ENCODE measurements at places on chromosomes 5 and 9.
A peak's percentile ranks its signal among the peaks of the same experiment; 100 is the strongest.

DNA sequence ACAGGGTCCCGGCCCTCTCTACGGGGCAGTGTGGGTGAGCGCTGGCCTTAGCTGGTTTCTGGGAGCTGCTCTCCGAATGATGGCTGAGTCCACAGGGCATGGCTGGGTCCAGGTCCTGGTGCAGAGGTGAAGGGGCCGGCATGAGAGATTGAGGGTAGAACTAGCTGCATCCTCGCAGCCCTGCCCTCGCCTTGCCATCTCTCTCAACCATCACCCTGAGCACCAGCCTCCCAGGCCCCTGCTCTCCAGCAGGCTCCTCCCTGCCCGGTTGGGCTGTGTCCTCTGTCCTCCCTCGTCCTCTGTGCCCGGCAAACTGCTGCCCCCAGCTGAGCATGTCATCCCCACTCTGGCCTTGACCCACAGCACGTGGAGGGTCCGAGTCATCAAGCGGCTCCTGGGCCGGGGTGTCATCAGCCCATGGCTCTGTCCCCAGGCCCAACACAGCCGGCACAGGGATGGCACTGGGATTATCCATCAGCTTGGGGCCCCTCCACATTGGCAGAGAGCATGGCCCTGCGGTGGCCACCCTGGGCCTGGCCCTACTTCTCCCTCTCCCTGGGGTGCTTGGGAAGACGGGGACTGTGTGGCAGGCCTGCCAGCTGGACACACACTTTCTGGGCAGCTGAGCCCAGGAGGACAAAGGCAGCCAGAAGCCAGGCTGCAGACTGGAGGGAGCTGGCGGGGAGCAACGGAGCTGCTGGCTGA lies 8.4 kb downstream of the FLT4 start:
- DNase-seq: no peak

GRCh38 chr5:167402671-167403070 lies 888.8 kb upstream of the WWC1 start:
- no peak for DNase-seq

DNA sequence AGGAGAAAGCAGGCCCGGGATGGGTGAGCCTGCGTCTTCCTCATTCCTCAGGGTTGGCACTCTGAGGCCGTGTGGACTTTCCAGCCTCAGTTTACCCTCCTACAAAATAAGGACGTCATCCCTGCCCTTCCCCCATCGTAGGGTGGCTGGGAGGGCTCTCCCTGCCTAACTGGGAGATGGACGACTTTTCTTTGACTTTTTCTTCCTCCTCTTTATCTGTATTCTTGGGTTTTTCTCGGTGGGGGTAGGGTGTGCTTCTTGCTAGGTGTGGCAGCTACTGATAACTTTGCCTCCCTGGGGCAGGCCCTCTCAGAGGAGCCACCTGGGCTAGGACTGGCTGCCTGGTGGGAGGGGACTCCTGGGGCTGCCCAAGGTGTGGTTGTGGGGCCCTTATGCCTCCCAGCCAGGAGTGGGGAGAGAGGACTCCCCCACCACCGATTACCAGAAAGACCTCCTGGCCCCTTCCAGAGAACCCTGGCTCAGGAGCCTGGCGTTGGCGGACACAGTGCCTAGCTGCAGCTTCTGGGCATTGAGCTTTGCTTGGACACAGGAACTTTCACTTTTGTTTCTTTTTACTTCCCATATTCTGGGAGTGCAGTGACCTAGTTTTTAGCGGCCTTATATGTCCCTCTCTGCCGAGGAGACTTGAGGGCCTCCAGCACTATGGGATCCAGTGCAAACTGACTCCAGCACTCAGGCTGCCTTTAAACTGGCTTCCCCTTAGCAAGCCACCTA lies 6.1 kb downstream of the GLIPR2 start:
- DNase-seq: no peak

GRCh38 chr5:175463641-175464040 lies 14.7 kb upstream of the SFXN1 start:
- DNase-seq: no peak

GRCh38 chr5:32845171-32845570 lies 134.1 kb downstream of the NPR3 start:
- no peak for DNase-seq

DNA sequence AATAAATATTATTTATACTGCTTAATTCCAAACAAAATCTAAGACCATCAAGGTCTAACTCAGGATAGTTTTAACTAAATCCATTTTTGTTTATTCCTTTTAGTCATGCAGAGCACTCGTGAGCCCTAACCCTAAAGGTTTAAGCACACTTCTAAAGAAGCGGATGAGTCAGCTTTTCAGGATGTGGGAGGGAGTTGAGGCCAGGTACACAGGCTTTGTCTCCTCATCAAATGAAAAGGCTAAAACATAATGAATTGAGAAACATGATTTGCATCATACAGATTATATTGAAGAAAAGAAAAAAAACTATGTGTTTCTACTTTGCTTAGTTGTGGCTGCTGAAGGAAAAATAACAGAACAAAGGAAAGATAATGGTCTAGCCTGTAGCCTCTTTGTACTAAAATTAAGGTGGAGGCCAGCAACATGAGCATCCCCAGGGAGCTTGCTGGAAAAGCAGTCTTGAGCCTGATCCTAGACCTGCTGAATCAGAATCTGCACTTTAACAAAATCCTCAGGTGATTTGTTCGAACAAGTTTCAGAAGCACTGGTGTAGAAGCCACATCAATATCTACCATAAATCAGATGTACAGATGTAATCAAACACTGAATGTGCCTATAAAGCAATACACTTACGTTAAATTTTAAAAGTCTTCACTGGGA lies 21.1 kb upstream of the ISCA1 start:
- peak; percentile 32 for DNase-seq

DNA sequence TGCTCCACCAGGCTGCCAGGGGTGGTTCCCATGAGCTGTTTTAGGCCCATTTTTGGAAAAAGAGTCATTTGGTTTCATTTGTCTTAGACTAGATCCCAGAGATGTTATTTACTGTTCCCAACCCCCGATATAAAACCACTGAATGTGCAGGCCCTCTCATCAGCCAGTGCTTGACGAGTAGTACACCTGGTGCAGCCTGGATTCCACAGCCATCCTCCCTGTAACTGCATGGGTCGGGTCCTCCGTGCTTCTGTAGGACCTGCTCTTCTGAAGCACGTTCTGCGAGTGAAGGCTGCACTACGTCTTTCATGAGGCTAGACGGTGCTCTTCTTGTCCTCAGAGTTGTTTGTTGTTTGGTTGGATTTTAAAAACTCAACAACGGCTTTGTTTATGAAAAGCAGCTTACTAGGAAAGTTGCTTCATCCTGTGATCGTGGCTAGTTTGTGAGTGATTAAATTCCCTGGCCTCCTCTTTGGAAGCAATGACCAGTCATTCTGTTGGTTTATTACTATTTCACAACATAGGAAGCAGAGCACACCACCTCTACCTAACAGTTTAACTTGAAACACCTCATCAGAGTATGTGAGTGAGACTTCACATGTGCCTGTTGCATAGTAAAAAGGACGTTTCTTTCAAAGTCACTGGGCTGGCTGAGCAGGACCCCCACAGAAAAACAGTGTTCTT lies 135.2 kb downstream of the AOPEP start:
- no peak for DNase-seq

DNA sequence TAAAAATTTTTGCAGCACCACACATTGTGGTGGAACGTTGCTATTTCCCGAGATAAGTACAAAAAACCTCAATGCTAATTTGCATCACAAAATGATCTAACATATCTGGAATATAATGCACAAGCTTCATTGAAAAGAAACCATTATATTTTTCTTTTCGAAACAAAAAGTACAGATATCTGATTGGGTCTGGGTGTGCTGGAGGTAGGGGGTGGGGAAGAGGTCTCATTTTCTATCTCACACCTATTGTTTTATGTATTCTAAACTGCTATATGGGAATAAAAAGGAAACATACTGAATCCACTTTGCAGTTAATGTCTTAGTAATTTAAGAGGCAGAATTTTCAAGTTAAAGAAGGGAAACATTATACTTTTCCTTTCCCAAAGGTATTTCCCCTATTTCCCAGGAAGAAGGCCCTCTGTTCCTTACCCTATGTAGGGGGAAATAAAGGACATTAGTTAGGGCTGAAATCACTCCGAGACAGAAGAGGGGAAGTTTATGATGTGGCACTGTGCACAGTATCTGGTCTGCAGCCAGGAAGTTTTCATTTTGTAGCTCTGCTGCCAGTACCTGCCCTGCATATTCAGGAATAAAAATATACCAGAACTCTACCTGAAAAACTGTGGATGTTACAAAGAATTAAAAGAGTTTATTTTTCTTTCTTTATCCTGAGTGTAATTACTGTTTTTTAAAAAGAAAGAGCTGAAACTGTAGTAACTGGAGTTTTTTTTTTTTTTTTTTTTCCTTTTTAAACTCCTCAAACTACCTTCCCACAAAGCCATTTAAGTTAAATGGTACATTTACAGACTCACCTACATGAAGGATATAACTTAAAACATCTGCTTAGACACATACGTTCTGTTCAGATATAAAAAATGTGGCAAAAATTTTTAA lies 7.4 kb downstream of the MEF2C start:
- no peak for DNase-seq

- DNase-seq: no peak
These were observed 25.2 kb downstream of the COL5A1 start for GRCh38 chr9:134666831-134667230.

DNA sequence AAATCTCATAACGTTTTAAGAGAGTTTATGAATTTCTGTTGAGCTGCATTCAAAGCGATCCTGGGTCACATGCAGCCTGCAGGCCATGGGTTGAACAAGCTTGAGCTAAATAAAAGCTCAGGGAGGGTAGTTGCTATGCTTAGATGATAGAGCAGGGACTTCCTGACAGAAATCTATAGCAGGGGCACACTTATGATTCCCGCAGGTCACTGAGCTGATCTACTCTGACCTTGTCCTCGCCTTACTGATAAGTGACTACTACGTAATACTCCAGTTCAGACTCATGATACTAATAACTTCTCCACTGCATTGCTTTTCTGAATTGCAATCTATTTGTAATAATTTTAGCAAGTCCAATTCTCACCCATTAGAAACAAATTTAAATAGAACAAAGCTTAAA lies 90.9 kb downstream of the NFIB start:
- DNase-seq: no peak

GRCh38 chr5:144017631-144018030 lies 152.8 kb downstream of the YIPF5 start:
- DNase-seq: no peak

DNA sequence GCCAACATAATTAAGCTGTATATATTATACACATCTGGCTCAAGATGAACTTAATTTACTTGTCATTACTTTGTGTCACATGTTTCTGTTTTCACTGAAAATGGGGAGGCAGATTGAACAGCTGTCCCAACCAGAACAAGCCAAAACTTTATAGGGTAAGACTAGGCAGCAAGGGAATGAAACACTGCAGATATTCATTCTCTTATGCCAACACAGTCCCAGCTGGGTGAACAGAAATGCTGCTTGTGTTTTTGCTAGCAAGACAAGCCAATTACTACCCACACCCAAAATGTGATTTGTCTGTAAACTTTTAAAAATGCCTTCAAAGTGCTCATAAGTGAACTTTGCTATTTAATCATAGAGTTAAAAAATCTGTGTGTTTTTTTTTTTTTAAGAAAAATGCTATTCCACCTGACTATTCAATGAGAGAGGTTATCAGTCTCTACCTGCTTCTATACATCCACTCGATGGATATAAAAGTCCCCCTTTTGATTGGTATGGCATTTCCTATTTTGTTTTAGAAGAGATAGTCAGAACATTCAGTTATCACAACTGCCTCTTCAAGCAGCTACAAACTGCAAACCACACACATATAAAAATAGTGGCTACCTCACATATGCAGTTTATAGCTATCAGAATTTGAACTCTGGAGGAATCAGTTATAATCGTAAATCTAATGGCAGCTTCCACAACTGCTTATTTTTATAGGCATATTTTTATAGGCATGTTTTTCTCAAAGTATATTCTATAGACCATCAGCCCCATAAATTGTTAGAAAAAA lies 91.9 kb upstream of the PPP1R2B start:
- no peak for DNase-seq

DNA sequence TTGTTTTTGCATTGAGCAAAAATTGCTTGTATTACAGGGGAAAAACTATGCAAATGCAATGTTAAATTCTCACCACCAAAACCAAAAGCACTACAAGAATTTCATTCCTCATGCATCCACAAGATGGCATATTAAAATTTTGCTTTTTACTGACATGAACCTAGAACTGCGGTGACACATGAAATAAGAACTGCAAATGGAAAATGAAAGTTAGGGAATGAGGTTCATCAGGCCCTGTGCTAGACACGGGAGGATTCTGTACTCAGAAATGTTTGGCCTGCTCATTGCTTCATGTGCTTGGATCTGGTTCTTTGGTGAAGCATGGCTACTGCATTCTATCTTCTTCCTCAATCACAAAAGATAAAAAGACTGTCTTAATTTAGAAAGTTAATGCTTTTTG lies 9.1 kb upstream of the RFK start:
- DNase-seq: no peak

DNA sequence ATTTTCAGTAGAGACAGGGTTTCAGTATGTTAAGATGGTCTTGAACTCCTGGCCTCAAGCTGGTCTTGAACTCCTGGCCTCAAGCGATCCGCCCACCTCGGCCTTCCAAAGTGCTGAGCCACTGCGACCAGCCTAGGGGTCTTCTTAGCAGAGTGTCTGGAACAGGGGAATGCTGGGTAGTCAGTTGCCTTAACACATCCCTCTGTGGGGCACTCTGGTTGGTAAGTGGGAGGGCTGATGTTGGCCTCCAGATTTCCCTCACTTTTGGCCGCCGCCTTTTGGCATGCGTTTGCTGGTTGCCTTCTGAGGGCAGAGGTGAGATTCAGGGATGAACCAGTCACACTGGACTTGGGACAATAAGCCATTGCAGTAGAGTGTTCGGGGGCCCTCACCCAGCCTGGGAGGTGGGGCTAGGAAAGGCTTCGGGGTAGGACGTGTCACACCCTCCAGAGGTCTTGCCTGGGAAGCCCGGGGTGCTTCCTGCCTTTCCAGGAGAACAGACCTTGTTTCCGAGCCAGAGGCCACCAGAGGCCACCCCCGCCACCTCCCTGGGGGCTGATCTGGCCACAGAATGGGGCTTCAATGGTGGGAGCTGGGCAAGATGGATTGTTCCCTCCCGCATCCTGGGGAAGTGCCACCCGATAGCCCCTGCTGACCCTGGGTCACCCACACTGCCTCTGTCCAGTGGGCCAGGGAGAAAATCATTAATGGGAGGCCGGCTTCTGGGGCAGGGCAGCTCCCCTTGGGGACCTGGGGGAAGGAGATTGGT lies 13.3 kb downstream of the FGF18 start:
- DNase-seq: no peak

- no peak for DNase-seq
These were observed 35.7 kb upstream of the TRIM14 start for GRCh38 chr9:98154678-98155077.

DNA sequence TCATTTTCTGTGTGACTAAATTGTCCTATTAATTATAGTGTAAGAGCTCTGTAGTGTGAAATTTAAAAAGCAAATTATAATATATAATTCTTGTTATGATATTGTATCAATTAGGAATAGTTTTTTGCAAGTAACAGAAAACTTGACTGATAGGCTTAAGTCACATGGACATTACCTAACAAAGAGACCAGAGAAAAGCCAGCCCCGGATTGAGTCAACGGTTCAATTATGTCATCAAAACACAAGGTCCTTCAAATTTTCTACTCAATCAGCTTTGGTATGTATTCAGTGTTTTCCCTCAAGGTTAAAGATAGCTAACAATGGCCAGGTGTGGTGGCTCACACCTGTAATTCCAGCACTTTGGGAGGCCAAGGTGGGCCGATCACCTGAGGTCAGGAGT lies 126.7 kb upstream of the PTGER4 start:
- no peak for DNase-seq

- peak; percentile 52 for DNase-seq
These were observed 7.4 kb downstream of the GALNT10 start for GRCh38 chr5:154197801-154198491.

GRCh38 chr5:1555011-1555807 lies 31.4 kb upstream of the LPCAT1 start:
- no peak for DNase-seq

GRCh38 chr9:22343218-22343611 lies 103.4 kb upstream of the DMRTA1 start:
- no peak for DNase-seq
